ENCODE measurements at places on chromosomes 16 and 17. TPM values are rescaled to one million over a fixed set of nuclear protein-coding genes. Genes with fewer than 3 reads are reported as not detected.
A peak's percentile ranks its signal among the peaks of the same experiment; 100 is the strongest.

STAC2 gene
- 0.98 TPM for total RNA-seq

DNA sequence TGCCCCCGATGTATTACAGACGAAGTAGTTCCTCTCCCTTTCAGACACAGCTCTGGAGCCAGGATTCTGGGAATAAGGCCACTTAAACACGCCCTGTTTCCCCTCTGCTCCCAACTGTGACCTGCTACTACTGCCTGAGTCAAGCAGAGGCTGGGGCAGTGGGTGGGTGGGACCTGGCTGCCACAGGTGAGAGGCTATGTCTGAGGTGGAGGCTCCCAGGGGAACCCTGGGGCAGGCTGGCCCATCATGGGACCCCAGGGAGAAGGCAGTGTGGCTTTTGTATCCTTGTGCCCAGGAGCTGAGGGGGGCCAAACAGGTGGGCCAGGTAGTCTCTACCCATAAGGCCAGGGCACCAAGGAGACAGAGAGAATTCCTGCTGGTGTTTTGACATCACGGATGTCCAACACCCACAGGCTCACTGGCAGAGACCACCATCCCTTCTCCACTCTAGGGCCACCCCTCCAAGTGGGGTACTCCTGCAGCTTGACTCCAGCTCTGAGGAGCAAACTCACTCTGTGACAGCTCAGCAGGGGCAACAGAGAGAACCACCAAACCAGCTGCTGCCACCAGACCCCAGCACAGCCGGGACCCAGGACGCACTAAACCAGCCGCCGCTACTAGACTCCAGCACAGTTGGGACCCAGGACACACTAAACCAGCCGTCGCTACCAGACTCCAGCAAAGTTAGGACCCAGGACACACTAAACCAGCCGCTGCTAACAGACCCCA is 105.3 kb upstream of the SMURF2 start:
- no peaks in the 10 kb centered on the region for H3K27me3 ChIP-seq
- H3K27ac ChIP-seq: no peak overlapping the region
- no peaks in the 10 kb centered on the region for H3K4me1 ChIP-seq
- no peaks in the 10 kb centered on the region for H3K36me3 ChIP-seq
- H3K4me3 ChIP-seq: no peak overlapping the region
- no peak for DNase-seq

DNA sequence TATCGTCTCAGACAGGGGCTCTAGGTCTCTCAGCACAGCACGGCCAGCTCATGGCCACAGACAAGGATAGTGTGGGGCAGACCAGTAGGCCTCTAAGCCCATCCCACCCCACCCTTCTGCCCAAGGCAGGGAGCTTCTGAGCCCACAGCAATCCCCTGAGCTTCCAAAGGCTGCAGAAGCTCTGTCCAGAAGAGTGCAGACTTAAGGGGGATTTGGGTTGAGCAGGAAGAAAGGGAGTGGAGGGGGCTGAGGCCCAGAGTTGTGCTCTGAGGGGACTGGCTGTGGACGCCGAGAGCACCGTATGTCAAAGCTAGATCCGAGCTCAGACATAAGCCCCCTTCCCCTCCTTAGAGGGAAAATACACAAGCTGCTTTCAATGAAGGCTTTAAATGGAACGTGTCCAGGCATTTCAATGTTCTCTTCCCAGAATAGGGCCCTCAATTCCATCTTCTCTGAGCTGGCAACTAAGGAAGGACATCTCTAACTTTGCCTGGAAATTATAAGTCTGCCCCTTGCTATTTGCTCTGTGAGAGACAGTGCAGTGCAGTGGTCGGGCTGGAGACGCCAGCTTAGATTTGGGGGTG is 116.4 kb upstream of the RPL38 start:
- H3K4me1 ChIP-seq: no peaks in the 10 kb centered on the region
- DNase-seq: no peak
- H3K27me3 ChIP-seq: no peaks in the 10 kb centered on the region
- H3K27ac ChIP-seq: no peak overlapping the region

GRCh38 chr17:28447396-28447760 is 26.1 kb upstream of the SLC13A2 start:
- no peak overlapping the region for H3K27ac ChIP-seq
- no peaks in the 10 kb centered on the region for H3K4me1 ChIP-seq
- DNase-seq: no peak
- no peaks in the 10 kb centered on the region for H3K27me3 ChIP-seq

GRCh38 chr16:27690608-27691007 is 140.7 kb downstream of the KATNIP start:
- H3K27ac ChIP-seq: no peak overlapping the region
- H3K4me1 ChIP-seq: no peaks in the 10 kb centered on the region
- DNase-seq: no peak
- no peak overlapping the region for H3K4me3 ChIP-seq
- H3K36me3 ChIP-seq: no peaks in the 10 kb centered on the region

PAQR4 gene
- total RNA-seq: 2.7 TPM

DNA sequence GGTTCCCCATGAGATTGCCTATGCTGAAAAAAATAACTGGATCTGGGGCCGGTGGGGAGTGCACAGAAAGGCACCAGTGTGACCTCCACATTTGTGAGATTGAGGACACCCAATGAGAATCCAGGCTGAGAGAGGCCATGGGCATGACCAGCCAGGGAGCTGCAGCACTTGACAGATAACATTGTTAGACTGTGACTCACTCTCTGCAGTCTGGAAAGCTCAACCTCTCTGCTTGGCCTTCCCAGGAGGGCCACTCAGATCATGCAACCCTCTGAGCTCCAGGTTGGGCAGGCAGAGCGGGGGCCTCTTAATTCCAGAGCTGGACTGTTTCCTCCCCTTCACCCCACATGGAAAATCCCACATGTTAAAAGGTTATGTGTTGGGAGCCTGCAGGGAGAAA is 30.1 kb downstream of the FZD2 start:
- H3K27me3 ChIP-seq: no peaks in the 10 kb centered on the region
- H3K27ac ChIP-seq: peak overlapping the region; percentile 53
- no peak overlapping the region for H3K4me3 ChIP-seq
- no peak for DNase-seq
- no peaks in the 10 kb centered on the region for H3K36me3 ChIP-seq

LRRC45 gene
- 14.0 TPM for total RNA-seq

All from vagina (tissue), 2 donors.